Activated T-cell treated with anti-CD3 and anti-CD28 coated beads, Interleukin-2, amount 50 U/mL, for 72 hours (primary cell): ENCODE measurements at places on chromosomes 13 and 19. TPM values are rescaled to one million over a fixed set of nuclear protein-coding genes. Genes with fewer than 3 reads are reported as not detected.
A peak's percentile ranks its signal among the peaks of the same experiment; 100 is the strongest.

Gene SLC1A6
- not detected for total RNA-seq

GRCh38 chr13:77740931-77741596, 43.6 kb downstream of the SLAIN1 start:
- DNase-seq, result no peak

DNA sequence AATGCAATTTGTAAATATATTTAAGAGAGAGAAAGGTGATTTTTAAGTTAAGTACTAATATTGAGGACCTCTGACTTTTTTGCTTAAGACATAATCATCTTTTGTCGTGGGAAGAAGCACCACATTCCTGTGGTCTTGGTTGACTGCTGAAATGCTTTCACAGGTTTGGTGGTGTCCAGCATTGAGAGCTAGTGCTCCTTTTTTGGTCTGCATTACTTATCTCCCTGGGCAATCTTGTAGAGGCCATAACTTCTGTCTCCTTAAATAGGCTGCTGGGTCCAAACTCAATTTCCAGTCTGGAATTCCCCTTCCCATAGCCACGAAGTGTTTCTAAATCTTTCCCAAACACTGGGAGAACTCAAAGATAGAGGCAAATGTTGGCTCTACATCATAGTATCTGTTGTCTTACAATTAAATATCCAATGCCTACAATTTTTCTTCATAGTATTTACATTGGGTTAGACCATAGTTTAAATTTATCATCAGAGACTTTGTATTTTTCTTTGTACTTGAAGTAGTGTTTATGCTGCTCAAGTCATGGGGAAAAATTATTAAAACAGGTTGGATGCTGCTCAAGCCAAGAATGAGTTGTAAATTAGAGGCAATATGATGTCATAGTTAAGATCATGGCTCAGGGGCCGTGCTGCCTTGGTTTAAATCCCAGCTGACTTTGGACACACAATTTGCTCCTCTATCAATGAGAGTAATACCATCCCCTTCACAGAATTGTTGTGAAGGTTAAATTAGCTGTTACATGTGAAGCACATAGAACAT, 105.6 kb downstream of the POSTN start:
- no peak for DNase-seq

Gene DCT
- total RNA-seq, result 0.49 TPM

- DNase-seq, result no peak
Measured at GRCh38 chr13:62781866-62782265, 1366.2 kb upstream of the PCDH20 start.

Gene FBL
- 499 TPM for total RNA-seq

DNA sequence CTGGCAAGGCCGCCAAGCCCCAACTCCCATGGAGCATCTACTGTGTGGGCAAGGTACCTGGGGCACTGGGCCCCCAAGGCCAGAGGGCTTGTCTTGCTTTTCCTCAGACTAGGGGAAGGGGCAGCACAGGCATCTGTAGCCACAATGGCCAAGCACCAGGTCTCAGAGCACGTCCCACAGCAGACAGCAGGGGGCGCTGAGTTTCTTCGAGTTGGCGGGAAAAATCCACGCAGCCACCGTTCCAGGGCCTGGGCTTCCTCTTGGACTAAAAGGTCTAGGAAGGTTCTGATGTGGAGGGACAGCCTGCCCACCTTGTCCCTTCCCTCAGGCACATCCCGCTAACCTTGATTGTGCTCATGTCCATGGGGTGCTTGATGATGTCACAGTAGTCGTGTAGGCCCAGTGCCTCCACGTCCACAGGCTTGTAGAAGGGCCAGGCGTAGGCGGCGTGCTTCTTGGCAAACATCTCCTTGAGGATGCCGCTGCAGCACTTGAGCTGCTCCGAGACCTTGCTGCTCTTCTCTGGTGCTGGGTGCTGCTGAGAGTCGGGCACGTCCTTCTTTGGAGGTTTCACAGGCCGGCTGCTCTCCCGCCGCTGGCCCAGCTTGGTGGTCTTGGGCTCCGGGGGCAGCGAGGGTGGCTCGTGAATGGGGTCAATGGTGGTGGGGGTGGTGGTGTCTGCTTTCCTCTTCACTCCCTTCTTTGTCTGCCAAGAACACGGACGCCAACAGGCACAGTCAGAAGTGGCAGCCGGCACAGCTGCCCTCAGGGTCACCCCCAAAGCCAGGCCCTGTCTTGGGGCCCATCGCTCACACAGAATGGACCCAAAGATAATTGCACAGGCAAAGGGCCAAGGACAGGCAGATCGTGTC, 32.0 kb upstream of the EPHX3 start:
- peak; percentile 78 for DNase-seq

GRCh38 chr13:34637636-34638035, 304.4 kb upstream of the NBEA start:
- no peak for DNase-seq

GRCh38 chr13:49855930-49856329, 63.4 kb upstream of the KPNA3 start:
- no peak for DNase-seq

DNA sequence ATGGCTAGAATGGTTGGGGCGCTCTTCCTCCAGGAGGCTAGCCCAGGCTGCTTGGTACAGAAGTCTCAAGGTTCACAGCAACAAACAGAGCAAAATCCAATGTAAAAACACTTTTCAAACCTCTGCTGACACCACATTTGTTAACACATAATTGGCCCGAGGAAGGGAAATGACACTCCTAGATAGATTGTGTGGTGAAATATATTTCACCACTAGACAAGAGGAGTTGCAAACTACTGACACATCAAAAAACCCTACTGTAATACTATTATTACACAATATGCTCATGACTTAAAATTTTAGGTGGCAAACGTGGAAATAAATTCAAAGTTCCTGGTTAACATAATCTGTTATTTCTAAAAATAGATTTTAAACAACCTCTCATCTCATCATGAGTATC, 643.6 kb downstream of the PCDH9 start:
- no peak for DNase-seq

- no peak for DNase-seq
Measured at GRCh38 chr13:46622630-46623256, 69.8 kb downstream of the LRCH1 start.

GRCh38 chr13:106619688-106620555, 52.0 kb upstream of the ARGLU1 start:
- DNase-seq, result peak; percentile 25

- peak; percentile 60 for DNase-seq
Measured at GRCh38 chr19:46428239-46429135, at the start of gene PNMA8C. Gene PNMA8C (minus strand): TSS chr19:46428936. CDS start chr19:46428359, 577 bp downstream.

DNA sequence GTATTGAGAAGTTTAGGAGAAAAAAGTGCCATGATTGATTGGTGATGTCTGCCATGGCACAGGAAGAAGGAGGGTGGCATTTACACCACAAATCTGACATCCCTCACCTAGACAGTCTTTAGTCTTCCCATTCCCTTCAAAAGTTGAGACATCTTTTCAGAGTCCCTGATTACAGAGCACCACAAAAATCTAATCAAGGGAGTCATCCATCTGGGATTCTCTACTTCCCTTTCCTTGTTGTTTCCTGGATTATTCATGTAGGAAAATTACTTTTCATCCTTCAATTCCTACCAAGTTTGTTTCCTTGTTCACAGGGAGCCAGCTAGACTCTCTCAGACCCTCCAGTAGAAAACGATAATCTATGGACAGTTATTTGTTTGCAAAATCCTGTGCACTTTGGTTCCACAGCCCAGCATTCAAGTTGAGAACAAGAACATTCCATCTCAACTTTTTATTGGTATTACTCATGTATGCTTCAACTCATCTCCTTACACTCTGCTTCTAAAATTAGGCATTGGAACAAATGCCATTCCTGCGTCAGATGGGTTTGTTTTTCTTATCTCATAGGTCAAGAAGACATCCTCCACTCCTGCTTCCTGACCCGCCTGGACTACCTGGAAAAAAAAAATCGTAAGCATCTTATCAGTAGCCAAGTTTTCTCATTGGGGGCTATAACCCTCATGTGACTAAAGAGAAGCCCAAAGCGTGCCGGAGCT, 259.9 kb downstream of the FOXO1 start:
- DNase-seq, result no peak

GRCh38 chr13:23868521-23868920, 20.7 kb downstream of the MIPEP start:
- no peak for DNase-seq

DNA sequence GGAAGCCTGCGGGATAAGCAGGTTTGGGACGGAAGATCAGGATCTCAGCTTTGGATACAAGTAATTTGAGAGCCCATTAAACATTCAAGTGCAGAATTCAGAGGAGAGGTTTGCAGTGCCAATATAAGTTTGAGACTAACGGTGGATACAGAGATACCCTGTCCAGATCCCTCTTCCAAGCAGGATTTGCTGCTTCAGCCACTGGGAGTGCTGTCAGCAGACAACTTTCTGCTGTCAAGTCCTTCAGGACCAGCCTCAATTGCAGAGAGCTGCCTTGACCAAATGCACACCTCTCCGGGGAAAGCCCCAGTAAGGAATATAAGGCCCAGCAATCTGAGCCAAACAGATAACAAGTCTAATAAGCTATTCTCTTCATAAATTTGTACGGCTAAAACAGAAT, 46.1 kb upstream of the ZNF780A start:
- DNase-seq, result no peak

DNA sequence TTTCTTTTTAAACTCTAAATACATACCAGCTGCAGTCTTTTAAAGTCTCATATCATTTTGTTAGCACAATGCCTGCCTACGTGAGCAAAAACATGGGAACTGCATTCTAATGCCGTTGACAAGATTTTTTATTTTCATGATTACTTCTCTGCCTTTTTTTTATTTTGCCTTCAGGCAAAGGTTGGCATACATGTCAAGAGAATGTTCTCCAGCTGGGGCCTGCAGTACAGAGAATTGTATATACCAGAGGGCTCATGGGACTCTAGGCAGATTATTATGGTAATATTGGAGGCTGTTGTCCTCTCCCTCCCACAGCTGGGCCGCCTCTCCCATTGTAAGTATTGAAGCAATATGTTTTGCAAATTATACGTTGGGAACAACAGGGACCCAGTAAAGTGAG, 53.9 kb upstream of the OBI1 start:
- no peak for DNase-seq

Gene LATS2
- total RNA-seq, result 6.8 TPM

Gene OR10H1
- total RNA-seq, result not detected

DNA sequence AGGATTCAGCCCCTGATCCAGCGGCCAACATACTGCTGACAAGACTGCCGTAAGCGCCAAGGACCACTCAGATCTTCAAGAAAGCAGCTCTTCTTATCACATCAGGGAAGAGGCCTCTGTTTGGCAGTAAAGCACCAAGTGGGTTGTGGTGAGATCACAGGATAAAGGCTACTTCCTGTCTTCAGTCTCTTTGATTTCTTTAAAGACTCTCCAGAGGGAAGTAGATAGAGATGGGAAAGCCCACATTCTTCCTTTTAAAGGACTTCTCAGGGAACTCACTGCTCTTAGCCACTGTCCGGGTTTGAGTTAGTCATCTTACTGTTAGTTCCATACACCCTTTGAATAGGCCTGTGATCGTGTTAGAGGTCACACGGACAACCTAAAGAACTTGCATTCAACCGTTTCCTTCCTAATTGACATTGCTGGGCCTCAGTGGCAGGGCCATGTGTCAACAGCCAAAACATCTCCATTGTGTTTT, 47.2 kb upstream of the POMP start:
- peak; percentile 24 for DNase-seq

- DNase-seq, result no peak
Measured at GRCh38 chr13:50678464-50679162, 164.9 kb downstream of the DLEU7 start.
